ENCODE measurements at places on chromosomes 7 and 10.

GRCh38 chr7:4067874-4068273 is 614.2 kb upstream of the FOXK1 start:
- no peak for DNase-seq

DNA sequence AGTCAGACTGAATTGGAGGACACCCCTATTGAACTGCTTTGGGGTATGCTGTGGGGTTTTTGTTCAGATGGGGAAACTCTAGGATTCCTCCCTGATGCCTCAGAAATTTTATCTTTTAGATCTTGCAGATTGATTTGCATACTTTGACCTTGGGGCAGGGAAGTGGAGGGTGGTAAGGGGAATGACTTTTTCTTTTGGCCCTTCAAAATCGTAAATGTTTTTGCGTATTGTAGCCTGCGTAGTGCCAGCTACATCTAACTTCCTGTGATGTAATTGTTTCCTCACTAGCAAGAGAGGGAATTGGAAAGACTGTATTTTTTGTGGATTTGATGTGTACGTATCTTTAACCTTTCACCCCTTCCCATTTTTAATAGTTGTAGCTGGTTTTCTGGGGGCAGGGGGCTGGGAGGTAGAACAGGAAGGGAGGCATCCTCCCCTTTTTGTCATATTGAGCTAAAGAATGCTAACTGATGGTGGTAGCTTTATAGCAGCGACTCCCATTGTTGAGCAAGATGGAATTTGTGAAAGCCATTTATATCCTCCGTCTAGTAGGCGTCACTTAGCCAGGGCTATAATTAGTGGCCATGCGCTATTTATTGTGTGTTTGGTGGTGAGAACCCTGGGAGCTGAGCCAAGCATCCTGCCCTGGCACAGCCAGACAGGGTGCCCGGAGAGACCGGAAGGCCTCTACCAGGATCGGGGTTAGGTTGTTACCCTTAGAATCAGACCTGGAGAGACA is 11.3 kb downstream of the DUSP5 start:
- DNase-seq, result peak; percentile 53

DNA sequence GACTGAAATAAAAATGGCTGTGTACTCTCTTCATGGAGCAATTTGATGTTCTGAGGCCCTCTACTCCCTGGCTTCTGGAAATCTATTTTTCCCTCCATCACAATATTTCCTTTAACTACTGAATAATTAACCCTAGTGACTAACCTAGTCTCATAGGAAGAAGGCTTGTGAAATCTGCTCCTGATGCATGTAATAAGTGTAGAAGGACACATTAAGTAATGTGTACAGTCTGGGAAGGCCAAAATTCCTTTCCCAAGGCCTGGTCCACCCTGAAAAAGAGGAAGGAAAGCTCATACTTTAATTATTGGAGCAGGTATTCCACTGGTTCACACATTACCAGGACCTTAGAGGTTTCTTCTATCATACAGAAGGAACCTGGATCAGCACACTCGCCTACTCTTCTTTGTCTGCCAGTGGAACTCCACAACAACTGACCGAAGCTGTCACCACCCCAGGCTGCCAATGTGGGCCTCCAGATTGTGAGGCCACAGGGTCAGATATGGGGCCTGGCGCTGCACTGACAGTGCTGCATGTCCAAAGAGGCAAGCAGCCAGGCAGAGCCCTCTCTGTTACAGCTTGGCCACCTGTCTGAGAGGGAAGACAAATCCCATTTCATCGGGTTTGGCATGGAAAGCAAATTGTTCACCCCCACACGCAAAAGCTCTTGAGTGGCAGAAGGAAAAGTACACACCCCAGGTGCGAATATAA is 54.4 kb upstream of the FAM133B start:
- DNase-seq, result no peak

- DNase-seq, result no peak
These were observed 98.0 kb upstream of the FAM20C start for GRCh38 chr7:94251-94801.

GRCh38 chr7:75891815-75892411 is 13.1 kb downstream of the RHBDD2 start:
- no peak for DNase-seq

DNA sequence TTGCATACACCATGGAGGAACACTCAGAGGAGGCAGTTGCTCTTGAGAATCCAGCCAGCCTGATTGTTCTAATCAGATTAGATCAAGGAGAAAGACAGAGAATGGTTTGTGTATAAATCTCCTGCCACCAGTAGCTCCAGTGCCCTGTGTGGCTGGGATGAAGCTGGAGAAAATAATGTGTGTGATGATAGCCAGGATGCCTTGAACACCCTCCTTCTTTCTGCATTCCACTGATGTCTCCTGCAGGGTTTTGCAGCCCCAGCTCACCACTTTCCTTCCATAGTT is 614.7 kb upstream of the FOXK1 start:
- no peak for DNase-seq

- no peak for DNase-seq
These were observed 8.6 kb downstream of the UPP1 start for GRCh38 chr7:48097521-48098231.

- DNase-seq, result no peak
These were observed 25.9 kb downstream of the PRKG1 start for GRCh38 chr10:51100221-51100620.

GRCh38 chr7:117489911-117490310 is 10.1 kb downstream of the CFTR start:
- DNase-seq, result no peak

DNA sequence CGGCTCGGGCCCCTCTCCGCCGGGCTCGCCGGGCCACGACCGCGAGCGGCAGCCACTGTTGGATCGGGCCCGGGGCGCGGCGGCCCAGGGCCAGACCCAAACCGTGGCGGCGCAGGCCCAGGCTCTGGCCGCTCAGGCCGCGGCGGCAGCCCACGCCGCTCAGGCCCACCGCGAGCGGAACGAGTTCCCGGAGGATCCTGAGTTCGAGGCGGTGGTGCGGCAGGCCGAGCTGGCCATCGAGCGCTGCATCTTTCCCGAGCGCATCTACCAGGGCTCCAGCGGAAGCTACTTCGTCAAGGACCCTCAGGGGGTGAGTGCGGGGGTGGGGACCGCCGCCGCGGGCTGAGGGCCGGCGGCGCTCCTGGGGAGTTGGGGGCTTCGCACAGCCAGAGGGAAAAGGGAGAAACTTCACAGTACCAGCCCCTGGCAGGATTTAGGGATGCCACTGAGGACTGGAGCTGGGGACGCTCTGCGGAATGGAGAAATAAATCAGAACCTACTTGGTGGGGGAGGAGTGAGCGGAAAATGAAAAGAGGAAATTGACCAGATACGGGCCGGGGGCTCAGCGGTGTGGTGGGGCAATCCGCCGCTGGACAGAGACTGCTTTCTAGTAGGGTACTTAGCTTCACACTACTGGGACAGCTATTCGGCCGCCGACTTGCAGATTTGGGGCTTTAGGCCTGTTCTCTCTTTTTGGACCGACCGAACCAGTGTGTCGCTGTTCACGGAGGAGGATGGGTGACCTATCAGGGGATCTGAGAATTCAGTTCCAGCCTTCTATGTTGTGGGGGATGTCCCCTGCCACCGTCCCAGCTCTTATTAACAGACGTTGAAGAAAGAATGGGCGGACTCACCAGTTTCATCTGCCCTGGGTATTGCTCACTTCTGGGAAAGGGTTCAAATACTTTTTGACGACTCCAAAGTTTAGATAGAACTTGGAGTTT is 669 bp downstream of the PI4K2A start:
- peak; percentile 59 for DNase-seq

DNA sequence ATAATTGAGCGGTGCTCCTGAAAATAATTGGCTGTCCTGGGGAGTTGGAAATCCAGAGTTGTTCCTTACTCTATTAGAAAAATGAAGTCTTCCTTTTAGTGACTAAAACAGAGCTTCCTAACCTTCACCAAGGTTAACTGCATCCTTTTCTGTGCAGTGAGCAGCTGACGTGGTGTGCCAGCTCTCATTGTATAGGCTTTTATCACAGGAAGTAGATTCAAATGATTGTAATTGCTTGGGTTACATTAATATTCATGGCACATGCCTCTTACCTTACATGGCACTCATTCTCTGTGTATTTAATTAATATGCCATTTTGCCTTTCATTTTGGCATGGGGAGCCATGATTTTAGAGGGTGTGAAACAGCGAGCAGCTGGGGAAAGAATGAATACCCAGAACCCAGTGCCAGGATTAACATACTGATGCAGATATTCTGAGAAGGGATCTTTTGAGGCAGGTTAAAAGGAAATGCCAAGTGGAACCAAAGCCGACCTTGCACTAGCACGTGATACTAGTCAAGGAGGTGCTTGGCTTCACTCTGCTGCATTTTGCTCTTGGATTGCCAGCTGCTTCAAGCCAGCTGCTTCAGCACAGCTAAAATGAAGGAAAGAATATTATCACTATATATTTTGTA is 115.3 kb downstream of the ST7 start:
- no peak for DNase-seq

DNA sequence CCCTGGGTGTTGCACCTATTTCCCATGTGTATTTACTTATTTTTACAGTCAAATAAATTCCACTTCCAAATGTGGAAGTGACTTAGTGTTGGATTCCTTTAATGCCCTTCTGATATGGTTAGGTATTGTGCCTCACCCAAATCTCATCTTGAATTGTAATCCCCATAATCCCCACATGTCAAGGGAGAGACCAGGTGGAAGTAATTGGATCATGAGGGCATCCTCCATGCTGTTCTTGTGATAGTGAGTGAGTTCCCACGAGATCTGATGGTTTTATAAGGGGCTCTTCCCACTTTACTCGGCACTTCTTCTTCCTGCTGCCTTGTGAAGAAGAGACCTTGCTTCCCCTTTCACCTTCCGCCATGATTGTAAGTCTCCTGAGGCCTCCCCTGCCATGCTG is 136.9 kb downstream of the SNX10 start:
- DNase-seq, result no peak

DNA sequence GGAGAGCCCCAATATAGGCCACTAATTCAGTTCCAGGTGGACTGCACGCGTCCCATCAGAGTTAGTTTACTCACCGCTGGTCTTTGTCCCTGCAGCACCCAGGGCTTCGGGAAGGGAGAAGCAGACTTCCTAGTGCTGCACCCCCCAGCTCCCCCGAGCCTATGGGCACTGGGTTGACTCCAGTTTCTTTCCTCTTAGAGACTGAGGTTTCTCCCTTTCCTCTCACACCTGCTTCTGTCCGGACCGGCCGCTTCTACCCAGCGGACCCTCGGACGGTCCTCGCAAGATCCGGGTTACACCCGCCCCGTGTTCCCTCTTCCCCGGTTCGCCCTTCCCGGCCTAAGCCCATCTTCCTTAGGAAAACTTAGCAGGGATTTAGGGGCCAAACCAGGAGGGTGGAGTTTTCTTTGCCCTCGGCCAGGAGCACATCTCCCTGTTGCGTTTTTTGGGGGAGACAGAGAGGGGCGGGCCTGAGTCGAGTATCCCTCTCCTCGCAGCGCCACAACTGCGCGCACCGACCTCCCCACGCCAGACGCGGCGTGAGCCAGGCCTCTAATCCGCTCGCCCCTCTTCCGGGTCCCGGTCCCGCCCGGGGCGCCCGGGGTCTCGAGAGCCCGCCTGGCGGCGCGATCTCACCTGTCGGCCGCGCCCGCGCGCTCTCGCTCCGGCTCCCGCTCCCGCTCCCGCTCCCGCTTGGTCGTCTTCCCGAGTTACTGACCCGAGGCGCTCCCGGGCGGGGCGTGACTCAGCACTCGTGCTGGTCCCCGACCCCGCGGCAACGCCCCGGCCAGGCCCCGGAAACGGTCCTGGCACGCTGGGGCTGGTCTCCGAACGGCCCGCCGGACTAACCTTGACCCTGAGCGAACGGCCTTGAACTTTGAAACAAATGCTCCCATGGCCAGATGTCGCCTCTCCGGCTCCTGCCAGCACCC is at the start of gene AIFM2:
Gene AIFM2, minus strand, starts transcription at position 728 of the 932 bp plus-strand sequence. CDS start 8,741 bp downstream, outside the sequence.
- peak; percentile 75 for DNase-seq

- DNase-seq, result no peak
These were observed 60.3 kb downstream of the PRKAR2B start for GRCh38 chr7:107104801-107105200.

GRCh38 chr7:45244981-45245380 is 87.4 kb downstream of the RAMP3 start:
- DNase-seq, result no peak

- DNase-seq, result no peak
These were observed 179.5 kb downstream of the DNAH11 start for GRCh38 chr7:21722371-21722770.

DNA sequence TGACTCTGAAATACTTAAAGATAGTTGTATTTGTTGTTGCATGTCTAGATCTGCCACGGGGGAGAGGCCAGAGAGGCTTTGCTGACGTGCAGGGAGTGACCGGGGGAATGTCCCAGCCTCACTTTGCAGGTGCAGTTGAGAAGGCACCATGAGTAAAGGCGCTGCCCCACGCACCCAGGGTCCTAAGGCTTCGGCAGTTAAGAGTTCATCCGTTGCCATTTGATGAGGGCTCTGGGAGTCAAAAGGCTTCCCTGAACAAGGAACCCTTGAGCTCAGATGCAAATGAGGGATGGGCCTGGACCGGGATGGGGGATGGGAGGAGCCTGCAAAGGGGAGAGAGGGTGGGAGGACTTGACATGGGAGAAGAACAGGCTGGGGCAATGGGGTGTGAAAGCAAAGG is 20.4 kb downstream of the PPP2R2D start:
- no peak for DNase-seq

- DNase-seq, result no peak
These were observed 776 bp upstream of the CALML3 start for GRCh38 chr10:5523796-5524574.

DNA sequence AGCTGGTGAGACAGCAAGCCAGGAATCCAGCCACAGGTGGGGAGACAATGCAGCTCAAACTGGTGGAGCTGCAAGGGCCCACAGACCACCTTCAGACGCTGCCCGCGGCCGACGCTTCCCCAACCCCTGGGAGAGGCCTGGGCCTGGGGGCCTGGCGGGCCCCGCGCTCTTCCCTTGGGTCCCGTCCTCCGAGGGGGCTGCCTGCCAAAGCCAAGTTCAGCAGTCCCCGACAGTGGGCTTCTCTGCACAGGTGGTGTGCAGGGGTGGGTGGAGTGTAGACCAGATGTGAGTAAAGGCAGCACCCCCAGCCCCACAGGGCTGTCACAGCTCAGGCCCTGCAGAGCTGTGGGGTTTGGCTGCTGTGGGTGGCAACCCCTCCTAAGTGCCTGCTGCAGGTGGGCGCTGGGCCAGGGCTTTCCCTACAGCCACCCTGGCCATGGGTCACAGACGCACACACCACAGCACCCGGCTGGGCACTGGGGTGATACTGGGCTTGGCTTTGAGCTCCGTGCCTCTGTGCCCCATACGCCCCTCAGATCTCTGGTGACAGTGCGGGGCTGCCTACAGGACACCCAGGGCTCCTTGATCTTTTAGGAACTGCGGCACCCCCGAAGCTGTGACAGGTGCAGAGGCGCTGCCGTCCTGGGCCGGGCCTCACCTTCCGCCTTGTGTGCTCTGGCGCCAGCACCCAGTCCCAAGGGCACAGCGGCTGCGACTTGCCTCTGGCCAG is 20.5 kb downstream of the BNIP3 start:
- no peak for DNase-seq

GRCh38 chr7:129924602-129925001 is 28.2 kb downstream of the UBE2H start:
- no peak for DNase-seq
